ENCODE measurements at places on chromosomes 1 and 21.

- no peak for DNase-seq
These were observed 18.5 kb downstream of the CHAF1B start for GRCh38 chr21:36403713-36404112.

- DNase-seq = no peak
These were observed 1.4 kb upstream of the PADI6 start for GRCh38 chr1:17370618-17371017.

DNA sequence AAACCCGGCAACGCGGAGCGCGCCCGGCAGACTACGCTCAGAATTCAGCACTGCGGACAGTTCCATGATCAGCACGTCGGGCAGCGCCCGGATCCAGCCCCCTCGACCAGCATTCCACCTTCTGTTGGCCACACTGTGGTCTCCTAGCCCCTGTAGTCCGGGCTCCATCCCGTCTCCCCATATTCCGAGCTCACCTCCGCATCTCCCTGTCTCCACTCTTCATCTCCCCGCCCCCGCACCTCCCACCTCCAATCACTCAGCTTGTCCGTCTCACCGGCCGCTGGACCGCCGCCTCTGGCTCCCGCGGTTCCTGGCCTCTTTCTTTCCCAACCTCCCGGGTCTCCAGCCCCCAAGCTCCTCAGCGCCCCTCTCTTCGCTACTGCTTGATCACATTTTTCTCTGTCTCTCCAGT lies 500 bp downstream of the EPHA10 start:
- DNase-seq = peak; percentile 74

- DNase-seq = peak; percentile 33
These were observed 191.6 kb downstream of the HIVEP3 start for GRCh38 chr1:41726899-41727748.

- DNase-seq = no peak
These were observed 48.2 kb downstream of the ADARB1 start for GRCh38 chr21:45122432-45123132.

DNA sequence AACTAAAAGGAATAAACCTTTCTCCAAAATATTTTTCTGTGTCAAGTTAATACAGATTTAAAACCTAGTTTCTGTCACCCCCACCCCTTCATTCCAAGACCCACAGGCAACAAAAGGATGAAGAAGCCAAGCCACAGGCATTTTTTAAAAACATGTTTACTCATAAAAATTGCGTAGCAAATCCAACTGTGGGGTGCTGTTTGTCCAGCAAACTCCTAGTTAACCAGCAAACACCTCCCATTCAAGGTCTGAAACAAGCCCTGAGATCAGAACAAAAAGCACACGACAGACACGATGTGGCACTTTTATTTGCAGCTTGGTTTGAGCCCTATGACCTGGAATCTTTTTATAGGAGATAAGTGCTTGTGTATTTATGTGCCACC lies 149.9 kb upstream of the CAMK1G start:
- no peak for DNase-seq

GRCh38 chr1:209613400-209614150 lies 30.1 kb downstream of the CAMK1G start:
- DNase-seq = no peak

DNA sequence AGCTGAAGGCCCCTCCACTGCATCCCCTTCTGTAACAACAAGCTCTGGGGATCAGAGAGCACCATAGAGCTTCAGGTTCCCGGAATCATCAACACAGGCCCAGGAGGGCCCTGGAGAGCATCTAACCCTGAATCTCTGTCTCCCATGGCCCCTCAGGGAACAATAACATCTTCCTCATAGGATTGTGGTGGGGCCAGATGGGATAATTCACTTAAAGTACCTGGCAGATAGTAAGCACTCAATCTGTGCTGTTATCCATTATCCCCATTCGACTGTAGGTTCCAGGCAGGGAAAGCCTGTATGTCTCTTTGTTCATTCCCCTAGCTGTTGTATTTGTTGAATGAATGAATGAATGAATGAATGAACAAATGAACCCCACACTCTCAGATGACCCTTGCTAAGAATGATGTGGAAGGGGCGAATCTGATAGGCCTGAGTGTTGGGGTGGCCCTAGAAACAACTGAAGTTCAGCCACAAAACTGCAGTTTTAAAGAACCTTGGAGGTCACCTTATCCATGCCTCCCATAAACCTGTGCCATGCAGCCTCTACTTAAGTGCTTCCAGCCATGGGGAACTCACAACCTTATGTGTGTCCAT lies 14.5 kb downstream of the LAPTM5 start:
- DNase-seq = no peak

DNA sequence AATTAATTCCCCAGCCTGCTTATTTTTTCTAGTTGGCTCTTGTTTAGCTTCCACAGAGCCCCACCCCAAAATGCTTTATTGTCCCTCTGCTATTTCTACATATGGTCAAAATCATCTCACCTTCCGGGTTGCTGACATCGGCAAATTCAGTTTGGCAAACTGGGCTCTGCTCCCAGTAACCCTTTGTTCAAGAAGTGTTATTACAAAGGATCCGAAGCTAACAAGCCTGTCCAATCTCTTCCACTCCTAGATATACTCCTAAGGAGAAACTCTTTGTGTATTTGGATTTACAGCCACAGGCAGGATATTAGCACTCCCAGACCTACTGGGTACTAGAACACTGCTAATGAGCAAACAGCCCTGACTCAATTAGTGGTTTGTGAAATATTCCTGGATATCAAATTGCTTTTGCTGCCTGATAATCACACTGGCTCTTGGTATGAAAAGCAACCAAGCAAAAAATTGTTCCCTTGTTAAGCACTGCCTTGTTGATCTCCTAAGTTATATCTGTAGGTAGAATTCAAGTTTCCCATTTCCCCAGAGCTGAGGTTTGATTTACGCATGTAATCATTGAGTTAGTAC lies 4.0 kb downstream of the JUN start:
- no peak for DNase-seq

GRCh38 chr1:223711173-223711572 lies 1.2 kb upstream of the CAPN2 start:
- no peak for DNase-seq

- no peak for DNase-seq
These were observed 104.8 kb upstream of the GRIK1 start for GRCh38 chr21:30044447-30045064.

DNA sequence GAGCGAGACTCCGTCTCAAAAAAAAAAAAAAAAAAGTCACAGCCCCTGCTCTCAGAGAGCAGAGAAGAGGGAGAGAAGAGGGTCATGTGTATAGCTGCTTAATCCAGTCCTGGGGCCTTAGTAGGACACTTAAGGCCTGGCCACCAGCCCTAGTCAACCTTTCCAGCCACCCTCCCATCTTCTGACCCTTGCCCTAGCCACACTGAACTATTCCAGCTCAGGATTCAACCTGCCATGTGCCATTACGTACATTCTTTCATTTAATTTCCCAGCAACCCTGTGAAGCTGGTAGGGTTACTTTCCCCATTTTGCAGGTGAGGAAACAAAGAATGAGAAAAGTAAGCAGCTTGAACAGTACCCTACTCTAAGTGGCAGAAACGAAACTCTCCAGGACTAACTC lies 9.0 kb downstream of the FOXO6 start:
- no peak for DNase-seq

DNA sequence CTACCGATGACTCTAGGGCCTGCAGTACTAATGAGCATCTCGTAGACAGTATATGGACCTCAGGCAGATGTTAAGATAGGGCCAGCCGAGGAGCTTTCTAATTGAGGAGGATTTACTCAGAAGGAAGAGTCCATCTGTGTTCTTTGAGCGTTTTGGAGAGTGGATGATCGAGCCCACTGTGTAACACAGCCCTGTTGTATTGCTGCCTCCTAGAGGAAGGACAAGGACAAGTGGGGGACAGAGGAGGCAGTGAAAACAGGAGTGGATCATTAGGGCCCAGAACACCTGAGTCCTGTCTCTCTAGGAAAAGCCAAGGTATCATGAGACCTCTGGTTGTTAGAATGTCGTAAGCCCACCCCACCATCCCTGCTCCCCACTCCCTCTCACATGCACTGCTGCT lies 62.9 kb downstream of the TBX19 start:
- DNase-seq = no peak

- no peak for DNase-seq
These were observed 50.9 kb upstream of the KCNJ15 start for GRCh38 chr21:38205940-38206339.

DNA sequence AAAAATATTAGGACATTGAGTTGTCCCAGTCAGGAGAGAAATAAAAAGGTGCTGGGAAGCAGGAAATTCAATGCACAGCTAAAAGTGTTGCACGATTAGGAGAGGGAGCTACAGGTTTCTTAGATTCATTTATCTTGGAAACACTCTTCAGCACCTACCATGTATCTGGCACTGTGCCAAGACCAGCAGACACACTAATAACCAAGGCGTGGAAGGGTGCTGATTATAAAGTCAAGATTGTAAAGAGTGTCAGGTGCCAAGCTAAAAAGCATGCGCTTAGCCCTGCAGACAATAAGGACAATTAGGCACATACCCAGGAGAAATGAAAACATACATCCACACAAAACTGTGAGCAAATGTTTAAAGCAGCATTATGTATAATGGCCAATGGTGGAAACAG lies 129.9 kb downstream of the DSCAM start:
- no peak for DNase-seq

- DNase-seq = peak; percentile 55
These were observed 22.8 kb downstream of the RNU5D-1 start for GRCh38 chr1:44707959-44708831.

GRCh38 chr1:2091611-2092604 lies 41.7 kb downstream of the PRKCZ start:
- DNase-seq = peak; percentile 71

DNA sequence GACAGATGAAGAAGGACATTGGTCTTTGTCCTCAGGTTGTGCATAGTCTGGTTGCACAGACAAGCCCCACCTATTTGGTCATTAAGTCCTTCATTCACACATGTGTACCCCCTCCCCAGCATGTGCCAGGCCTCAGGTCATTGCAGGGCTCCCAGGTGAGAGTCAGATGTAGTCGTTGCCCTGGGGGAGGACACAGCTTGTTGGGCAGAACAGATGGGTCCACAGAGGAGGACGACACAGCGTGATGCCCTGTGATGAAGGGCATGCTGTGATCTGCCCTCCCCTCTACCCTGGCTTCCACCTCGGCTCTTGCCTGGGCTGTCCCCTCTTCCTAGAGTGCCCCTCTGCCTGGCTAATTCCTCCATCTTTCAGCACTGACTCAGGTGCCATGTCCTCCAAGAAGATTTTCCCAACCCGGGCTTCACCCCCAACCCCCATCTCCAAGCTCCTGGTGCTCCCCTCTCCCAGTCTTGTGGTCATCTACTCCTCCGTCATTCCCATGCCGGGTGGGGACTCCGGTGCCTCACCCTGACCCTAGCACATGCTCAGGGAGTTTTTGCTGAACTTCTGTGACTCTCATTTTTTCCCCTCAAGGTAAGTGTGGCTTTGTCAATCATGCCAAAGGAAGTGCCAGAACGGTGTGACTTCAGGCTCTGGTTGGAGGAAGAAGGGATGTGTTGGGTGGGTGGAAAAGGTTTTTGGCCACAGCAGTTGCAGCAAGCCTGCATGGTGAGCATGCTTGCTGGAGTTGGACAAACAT lies 220.5 kb downstream of the FOXD2 start:
- no peak for DNase-seq

- peak; percentile 91 for DNase-seq
These were observed 28.4 kb downstream of the HMGN2 start for GRCh38 chr1:26500488-26501175.

GRCh38 chr1:12416744-12417143 lies 186.9 kb downstream of the VPS13D start:
- no peak for DNase-seq

- no peak for DNase-seq
These were observed 40.2 kb upstream of the C1orf53 start for GRCh38 chr1:197862221-197862620.

GRCh38 chr1:98177751-98178150 lies 256.9 kb upstream of the DPYD start:
- DNase-seq = no peak

DNA sequence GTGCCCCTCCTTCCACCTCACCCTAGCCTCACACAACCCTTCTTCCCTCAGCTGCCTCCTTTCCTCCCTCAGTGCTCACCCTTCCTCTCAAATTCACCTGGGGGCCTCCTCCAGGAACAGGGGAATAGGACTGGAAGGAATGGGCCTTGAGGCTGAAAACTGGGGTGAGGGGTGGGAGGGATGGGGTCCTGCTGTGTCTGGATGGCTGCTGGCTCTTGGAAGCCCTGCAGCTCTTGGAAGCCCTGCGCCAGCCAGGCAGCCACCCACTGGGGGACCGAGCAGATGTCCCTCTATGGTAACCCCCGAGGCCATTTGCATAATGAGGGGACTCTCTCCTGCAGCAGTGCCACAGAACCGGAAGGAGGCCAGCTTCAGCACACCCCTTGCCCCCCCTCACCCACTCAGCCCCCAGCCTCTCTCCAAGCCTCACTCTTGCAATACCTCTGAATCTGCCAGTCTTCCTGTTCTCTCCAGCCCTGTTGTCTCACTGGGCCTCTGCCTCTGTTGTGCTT lies 85.2 kb downstream of the KIRREL1 start:
- no peak for DNase-seq

- DNase-seq = no peak
These were observed 3.7 kb downstream of the SLC45A3 start for GRCh38 chr1:205676597-205676996.

- no peak for DNase-seq
These were observed 19.8 kb downstream of the ZBTB17 start for GRCh38 chr1:15956150-15956549.

DNA sequence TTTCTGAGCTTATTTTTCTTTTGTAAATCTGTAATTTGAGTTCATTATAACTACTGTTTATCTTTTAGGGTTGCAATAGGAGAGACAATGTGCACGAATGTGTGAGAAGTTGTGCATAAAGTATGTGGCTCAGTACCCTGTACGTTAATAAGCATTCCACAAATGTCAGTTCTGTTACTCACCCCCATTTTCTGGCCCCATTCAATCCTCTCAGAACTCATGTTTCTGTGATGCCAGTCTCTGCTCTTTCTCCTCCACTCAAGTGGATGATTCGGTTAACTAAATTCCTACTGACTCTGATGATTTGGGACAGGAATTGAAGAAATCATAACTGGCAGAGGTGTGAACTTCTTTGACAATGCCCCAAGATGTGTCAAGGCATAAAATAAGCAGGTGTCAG lies 10.2 kb upstream of the DMRTB1 start:
- no peak for DNase-seq

- DNase-seq = no peak
These were observed 86.5 kb downstream of the MAN1C1 start for GRCh38 chr1:25703041-25703440.

DNA sequence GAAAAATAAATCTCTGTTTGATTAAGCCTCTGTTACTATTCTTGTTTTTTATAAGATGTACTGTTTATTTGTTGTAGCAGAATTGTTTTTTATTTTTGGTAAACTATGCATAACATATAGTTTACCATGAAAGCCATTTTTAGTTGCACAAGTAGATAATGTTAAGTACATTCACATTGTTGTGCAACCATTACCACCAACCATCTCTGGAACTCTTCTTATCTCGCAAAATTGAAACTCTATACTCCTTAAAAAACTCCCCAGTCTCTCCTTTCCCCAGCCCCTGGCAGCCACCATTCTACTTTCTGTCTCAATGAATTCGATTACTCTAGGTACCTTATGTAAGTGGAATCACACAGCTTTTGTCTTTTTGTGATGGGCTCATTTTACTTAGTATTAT lies 27.4 kb upstream of the UHMK1 start:
- no peak for DNase-seq

All from activated naive CD4-positive, alpha-beta T cell treated with anti-CD3 and anti-CD28 coated beads, Interleukin-2, amount 10 ng/mL, durations not matched to agents 7 days and 5 days (primary cell).